ENCODE measurements at places on chromosomes 7 and 10. TPM values are rescaled to one million over a fixed set of nuclear protein-coding genes. Genes with fewer than 3 reads are reported as not detected.

CEP55 gene
- 47.8 TPM for total RNA-seq

LIPN gene
- not detected for total RNA-seq

PAPSS2 gene
- total RNA-seq, result 4.3 TPM

CYP26C1 gene
- total RNA-seq, result not detected

DDC gene
- total RNA-seq, result not detected

All from activated T-helper 17 cell treated with anti-CD3 and anti-CD28 coated beads, Interleukin-2, amount 50 U/mL, for 72 hours (primary cell).